Astrocyte of the cerebellum (primary cell): ENCODE measurements at places on chromosomes 1 and 21.

DNA sequence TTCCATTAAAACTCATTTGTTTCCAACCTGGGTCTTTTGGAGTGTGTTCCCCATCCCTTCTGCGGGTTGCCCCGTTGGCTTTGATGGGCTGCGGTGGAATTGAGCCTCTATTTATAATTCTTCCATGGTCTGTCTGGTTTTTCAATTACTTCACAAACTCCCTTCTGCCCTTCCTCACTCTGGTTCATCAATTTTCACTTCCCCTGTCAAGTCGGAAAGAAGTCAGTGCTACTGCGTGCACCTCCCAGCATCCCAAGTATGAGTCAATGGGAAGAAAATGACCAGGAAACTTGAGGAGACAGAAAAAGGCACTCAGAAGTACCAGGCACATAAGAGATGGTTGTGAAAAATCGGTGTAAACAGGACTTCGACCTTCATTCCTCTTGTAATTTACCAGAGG, 126.2 kb downstream of the KAZN start:
- no peak for DNase-seq

GRCh38 chr1:203177036-203177405, 1.4 kb upstream of the MYBPH start:
- no peak for DNase-seq

GRCh38 chr1:203215573-203215972, 13.9 kb downstream of the CHIT1 start:
- no peak for DNase-seq

GRCh38 chr1:35674111-35674510, 32.8 kb upstream of the PSMB2 start:
- DNase-seq = no peak

DNA sequence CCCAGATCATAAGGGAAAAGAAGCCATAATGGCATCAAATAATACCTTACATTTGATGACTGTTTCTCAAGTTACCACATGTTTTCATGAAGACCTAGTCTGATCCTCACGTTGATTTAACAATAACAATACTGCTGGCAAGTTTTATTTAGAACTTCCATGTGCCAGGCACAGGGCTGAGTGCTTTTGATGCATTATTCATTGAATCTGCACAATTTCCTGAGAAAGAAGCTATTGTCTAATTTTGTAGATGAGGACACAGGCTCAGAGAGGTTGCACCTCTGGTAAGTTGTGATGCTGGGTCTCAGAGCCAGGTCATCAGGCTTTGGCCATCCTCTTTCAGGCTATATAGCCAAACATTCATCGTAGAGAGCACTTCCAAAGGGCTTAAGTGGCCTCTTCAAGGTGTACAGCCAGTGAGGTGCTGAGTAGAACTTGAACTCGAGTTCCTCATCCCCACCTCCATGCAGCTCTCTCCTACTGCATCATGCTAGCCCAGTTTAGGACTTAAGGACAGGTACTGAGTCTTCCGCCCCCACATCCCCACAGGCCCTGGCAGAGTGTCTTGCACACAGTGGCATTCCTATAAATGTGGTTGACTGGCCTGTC, 8.3 kb upstream of the PEF1 start:
- no peak for DNase-seq

DNA sequence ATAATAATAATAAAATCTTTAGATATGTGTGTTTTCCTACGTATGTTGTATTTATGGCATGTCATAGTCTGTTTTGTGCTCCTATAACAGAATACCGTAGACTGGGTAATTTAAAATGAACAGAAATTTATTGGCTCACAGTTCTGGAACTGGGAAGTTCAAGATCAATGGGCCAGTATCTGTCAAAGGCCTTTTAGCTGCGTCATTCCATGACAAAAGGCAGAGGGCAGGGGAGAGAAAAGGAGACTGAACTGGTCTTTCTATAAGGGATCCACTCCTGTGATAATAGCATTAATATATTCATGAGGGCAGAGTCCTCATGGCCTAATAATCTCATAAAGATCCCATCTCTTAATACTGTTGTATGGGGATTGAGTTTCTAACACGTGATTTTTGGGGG, 7.1 kb upstream of the SFT2D2 start:
- DNase-seq = no peak

DNA sequence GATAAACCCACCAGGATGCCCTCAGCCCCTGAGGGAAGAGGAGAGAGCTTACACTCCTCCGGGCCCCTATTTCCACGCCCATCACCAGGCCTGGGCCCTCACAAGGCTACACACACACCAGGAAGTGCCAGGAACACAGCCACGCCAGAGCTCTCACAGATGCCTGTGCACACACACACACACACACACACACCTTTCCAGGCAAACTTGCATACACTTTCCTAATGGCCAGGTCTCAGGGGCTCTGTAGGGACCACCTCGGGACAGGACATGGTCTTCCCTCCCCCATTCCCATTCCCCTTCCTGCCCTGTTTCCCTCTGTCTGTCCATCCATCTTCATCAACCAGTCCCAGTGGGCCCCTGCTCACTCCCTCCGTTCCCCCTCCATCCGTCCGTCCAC, 9.7 kb upstream of the EPHA2 start:
- DNase-seq = no peak

- no peak for DNase-seq
Observed at GRCh38 chr1:220873868-220874655, 5.2 kb upstream of the HLX start.

DNA sequence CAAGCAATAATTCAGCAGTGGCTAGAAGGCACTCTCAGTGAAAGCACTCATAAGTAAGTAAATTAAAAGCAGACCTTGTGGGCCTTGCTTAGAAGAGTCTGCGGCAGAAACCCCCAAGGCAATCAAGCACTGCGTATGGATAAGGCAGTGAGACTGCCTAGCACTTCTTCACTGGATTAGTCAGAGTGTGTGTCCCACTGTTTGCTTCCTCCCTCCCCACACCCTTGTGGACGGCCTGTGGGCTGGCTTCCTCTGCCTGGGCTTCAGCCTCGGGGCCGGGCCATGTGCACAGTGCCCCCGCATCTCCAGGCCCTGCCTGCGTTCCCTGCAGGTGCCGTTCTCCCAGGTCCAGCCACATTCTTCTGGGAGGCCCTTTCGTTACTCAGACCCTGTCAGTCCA, 23.8 kb downstream of the AGT start:
- DNase-seq = no peak

DNA sequence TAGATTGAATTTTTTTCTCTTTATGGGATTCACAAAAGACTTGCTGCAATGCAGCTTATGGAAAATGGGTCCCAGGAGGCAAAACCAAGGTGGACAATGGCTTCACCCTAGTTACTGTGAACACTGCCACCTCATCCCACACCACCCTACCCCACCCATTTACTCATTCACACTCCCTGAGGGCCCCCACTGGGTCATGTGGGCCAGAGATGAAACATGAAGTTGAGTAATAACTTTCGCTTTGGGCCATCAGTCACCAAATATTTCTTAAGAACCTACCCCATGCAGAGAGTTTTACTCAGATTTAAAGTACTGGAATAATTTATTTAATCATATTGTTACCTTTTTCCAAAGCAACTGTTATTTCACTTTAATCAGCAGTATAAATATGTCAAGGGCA, 191.8 kb downstream of the TPR start:
- no peak for DNase-seq

GRCh38 chr1:40044110-40044509, 3.6 kb downstream of the CAP1 start:
- no peak for DNase-seq

- no peak for DNase-seq
Observed at GRCh38 chr21:38081708-38082107, 165.5 kb upstream of the KCNJ6 start.

DNA sequence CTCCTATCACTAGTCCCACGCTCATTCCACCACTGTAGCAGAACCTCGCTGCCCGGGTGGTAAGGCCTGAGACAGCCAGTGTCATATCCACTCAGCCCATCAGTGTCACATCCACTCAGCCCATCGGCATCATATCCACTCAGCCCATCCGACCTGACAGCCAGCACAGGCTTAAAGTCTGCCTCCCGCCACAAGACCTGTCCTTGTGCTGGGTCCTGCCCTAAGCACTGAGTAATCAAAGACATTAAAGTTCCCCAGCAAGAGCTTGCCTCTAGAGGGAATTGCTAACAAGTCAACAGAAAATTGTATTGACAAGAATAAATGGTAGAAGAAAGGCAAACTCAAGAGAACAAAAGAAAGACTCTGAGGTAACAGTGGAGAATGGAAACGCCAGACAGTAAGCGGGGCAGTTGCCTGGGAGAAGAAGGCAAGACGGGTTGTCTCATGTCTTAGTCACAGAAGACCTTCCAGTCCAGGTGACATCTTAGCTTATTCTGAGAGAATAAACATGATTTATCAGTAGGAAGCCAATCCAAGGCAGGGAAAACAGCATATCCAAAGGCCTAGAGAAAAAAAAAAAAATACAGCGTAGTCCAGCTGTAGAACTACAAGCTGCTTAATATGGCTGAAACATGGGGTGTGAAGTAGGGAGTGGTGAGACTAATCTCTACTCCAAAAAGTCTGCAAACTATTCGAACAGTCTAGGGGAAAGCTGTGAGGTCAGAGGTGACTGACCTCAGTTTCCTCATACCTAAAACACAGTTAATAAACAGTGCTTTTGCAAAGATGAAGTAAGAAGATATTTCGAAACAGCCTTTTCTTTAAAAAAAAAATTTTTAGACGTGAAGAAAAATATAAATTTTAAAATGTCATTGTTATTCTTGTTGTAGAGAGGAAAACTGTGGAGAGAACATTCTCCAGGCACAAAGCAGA, 1.1 kb downstream of the ITLN1 start:
- no peak for DNase-seq

GRCh38 chr1:202266061-202266765, 72.6 kb downstream of the LGR6 start:
- no peak for DNase-seq

- no peak for DNase-seq
Observed at GRCh38 chr1:154179946-154180687, 11.8 kb downstream of the TPM3 start.

DNA sequence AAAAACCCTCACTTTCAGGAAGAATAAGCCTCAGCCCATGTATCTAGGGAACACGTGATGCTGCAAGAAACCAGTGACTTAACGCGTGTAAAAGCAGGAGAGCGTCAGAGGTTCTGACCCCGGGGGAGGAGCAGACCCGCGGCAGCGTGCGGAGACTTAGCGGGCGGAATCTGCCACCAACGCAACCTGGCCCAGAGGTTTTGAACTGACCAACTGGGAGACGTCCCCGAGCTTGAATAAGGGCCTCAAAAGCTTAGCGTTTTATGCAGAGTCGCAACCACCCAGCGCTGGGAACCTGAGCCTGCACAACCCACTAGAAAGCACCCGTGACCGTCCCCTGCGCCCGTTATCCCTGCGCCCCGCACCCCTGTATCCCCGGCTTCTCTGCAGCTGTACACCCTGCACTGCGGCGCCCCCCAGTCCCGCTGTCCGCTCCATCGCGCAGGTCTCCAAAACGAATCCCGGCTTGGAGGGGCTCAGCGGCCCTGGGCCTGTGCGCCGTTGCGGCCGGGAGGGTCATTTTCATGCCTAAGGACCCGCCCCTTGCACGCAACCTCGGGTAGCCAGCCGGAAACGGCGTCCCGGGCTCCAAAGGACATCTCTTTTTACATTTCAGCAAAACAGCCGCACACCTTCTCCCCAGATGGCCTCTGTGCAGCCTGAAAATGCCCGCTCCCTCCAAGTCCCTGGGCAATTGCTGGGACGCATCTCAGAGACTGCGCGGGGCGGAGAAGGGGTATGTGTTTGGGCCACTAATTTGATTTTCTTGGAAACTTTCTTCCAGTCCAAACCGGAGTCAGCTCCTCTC, 29.4 kb upstream of the TRIM17 start:
- no peak for DNase-seq

DNA sequence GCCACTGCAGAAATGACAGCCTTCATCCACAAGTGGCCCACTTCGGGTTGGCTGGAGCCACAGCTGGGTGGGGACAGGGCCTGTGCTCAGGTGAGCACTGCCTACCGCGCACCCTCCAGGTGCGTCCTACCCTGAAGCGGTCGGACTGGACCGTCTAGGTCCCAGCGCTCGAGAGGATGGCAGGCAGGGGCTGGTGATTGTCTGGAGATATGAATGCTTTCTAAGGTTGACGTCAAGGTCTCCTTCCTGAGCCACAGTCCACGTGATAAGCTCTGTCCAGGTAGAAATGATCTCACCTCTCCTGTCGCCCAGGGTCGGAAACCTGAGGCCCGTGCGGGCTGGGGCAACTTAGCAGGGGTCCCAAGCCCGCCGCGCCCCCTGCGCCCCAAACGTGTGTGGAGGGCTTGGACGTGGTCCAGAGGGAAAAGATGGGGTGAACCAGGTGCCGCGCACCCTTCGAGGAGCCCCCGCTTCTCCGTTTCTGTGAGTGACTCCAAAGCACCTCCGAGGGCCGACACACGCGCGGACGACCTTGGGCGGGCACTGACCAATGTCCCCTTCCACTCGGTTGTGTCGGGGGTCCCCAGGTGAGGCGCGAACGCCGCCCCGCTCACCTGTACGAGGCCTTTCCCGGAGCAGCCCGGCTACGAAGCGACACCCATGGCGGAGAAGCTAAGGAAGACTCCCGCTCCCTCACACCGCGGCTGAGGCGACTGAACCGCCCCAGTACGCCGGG, 853 bp upstream of the DOP1B start:
- no peak for DNase-seq
